Breast epithelium (tissue), 4 donors: ENCODE measurements at places on chromosomes 1 and 21. TPM values are rescaled to one million over a fixed set of nuclear protein-coding genes. Genes with fewer than 3 reads are reported as not detected.

The TNFRSF18 gene
- total RNA-seq = not detected

The HCN3 gene
- total RNA-seq = 2.3 TPM

The OPTC gene
- not detected for total RNA-seq

The PTPRU gene
- 32.5 TPM for total RNA-seq

The TNFSF4 gene
- total RNA-seq = 0.66 TPM

The TSTD1 gene
- total RNA-seq = 57.3 TPM

The LENEP gene
- not detected for total RNA-seq

The LCE1E gene
- total RNA-seq = not detected

The SPRR2E gene
- total RNA-seq = not detected

The PAX7 gene
- total RNA-seq = not detected
